ENCODE measurements at places on chromosomes 1 and 21.

DNA sequence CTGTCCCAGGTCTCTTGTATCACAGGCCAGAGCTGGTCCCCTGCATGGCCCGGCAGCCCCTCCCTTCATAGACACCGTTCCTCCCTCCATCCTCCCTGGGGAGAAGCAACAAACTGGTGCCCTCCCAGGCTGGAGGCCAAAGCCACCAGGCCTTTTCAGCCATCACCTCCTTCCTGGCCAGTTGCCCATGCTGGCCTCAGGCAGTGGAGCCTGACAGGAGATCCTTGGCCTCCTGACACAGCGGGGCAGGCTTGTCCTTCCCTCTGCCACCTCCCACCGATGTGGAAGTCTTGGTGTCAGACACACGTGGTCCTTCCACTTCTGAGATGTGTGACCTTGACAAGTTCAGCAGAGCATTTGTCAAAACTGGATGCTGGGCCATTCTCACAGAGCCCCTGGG lies 206.0 kb downstream of the HIVEP3 start:
- no peak for DNase-seq

GRCh38 chr1:169508432-169509338 lies 22.9 kb upstream of the SLC19A2 start:
- DNase-seq, result no peak

- DNase-seq, result peak; percentile 33
These were observed 332.1 kb downstream of the RRAGC start for GRCh38 chr1:38527373-38527966.

DNA sequence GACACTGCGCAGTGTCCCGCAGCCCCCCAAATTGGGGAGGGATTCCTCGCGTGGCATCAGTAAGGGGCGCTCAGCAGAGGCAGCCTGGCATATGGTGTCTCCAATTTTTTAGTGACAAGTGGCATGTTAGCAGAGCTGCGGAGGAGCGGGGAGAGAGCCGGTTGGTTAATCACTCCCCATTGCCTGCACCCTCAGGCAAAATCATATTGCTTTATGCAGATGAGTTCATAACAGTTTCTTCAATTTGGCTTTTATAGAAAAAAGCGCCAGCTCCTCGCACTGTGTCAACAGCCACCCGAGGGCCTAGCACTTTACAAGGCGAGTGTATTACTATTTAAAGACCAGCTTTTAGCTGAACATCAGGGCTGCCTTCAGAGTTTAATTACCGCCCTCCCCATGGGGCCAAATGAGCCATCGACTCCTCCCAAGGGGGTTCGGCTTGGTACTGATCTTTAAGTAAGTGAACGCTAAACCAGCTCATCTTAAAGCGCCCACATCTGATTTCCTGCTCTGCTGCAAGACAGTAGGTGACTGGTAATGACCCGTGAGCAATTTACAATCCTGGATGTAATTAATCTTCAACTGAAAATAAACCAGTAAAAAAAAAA lies 298.9 kb downstream of the DSCAM start:
- DNase-seq, result no peak

- no peak for DNase-seq
These were observed 1600.6 kb upstream of the B3GALT2 start for GRCh38 chr1:194787001-194787400.

DNA sequence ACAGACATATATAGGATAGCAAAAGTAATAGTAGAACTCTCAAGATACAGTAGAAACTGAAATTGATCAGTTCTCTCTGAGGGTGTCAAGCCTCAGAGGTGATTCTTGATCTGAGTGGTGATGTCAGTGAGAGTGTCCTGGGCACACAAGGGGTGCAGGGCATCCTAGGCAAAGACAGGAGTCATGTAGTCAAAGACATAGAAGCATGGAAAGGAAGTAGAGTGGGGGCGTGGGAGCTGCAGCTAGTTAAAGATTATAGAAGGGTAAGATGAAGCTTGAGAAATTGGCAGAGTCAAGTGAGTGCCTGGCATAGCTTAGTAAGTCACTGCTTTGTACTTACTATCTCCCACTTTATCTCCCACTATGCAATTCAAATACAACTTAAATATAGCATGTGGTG lies 22.8 kb downstream of the CDC7 start:
- no peak for DNase-seq

DNA sequence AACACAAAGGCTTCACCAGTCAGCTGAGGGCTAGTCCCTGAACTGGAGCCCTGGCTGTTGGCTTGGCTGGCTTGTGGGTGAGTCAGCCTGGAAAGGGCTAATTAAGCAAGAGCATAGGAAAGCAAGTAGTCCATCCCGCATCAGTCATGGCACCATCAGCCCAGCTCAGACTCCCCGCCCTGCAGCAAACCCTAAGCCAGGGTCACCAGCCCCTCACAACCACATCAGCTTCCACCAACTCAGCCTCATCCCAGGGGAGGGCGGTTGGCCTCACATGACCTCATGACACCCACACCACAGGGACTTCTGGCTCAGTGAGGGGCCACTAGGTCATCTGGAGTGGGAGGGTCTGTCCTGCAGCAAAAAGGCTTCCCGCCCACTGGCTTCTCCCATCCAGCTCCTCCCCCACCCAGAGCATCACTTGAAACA lies 7.0 kb upstream of the SPATC1L start:
- no peak for DNase-seq

DNA sequence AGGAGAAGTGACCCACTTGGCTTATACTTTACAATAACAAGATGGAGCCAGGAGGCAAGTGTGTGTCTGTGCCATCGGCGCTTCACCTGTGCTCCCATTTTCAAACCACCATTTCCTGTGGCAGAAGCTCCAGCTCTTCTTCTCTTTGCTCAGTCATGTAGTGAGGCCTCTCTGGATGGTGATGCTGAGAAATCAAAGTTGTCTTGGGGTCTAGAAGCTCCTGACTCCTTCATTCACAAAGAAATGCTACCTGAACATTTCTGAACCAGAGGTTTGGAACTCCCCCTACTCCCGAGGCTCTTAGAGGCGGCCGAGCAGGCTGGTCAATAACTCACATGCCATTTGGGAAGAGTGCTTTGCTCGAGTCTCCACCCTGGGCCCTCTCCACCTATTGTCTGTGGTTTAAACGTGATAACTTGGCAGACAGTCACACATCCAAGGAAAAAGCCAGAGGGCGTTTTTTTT lies 18.0 kb downstream of the SLAMF1 start:
- no peak for DNase-seq

- DNase-seq, result no peak
These were observed 147.2 kb downstream of the CHD1L start for GRCh38 chr1:147389532-147390184.

- DNase-seq, result no peak
These were observed 18.7 kb upstream of the SPOCD1 start for GRCh38 chr1:31834501-31834900.

DNA sequence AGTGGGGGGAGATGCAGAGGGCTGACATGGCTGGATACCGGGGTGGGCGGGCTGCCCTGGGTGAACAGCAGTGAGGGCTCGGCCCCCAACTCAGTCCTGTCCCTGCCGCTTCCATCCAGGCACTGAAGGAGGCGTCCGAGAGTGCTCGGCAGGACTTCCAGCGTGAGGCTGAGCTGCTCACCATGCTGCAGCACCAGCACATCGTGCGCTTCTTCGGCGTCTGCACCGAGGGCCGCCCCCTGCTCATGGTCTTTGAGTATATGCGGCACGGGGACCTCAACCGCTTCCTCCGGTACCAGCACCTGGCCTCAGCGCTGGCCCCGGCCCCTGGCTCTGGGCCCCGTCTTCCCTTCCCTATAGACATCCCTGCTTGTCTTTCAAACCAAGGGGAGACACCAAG lies 15.6 kb downstream of the NTRK1 start:
- no peak for DNase-seq

DNA sequence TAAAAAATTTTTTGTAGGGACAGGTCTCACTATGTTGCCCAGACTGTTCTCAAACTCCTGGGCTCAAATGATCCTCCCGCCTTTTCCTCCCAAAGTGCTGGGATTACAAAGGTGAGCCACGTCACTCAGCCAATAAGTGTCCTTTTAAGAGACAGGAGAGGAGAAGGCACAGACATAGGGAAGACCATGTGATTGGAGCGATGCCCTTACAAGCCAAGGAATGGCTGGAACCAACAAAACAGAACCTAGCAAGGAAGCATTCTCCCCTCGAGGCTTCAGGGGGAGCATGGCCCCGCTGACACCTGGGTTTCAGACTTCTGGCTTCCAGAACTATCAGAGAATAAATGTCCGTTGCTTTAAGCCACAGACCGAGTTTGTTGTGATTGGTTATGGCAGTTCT lies 37.0 kb downstream of the NDUFS5 start:
- no peak for DNase-seq

DNA sequence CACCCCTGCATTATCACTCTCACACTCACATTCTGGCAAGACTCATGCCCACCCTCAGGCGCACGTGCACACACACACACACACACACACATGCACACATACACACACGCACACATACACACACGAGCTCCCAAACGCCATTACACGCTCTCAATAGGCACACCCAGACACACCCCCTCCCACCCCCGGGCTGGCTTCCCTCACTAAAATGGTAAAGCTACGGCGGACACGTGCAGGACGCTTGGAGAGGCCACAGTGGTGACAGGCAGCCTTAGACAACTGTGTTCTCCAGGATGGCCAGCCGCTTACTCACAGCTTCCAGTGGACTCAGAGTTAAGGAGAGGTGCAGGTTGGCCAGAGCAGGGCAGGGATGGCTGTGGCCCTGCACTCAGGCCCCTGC lies 10.1 kb downstream of the MATN1 start:
- no peak for DNase-seq

DNA sequence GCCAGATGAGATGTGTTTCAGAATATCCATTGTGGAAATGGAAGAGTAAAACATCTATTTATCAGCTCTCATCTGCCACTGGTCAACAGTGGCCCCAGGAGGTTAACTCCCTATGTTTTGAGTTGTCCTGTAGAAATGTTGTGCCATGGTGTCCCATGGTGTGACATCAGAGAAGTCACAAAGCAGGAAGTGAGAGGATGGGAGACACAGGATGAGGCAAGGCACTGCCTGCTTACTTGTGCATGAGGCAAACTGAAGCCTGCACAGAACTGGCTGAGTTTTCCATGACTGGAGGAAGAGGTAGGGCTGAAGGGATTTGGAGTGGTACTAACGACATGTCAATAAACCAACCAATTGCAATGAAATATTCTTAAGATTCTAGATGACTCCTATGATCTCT lies 131.5 kb upstream of the ZNF644 start:
- DNase-seq, result no peak

DNA sequence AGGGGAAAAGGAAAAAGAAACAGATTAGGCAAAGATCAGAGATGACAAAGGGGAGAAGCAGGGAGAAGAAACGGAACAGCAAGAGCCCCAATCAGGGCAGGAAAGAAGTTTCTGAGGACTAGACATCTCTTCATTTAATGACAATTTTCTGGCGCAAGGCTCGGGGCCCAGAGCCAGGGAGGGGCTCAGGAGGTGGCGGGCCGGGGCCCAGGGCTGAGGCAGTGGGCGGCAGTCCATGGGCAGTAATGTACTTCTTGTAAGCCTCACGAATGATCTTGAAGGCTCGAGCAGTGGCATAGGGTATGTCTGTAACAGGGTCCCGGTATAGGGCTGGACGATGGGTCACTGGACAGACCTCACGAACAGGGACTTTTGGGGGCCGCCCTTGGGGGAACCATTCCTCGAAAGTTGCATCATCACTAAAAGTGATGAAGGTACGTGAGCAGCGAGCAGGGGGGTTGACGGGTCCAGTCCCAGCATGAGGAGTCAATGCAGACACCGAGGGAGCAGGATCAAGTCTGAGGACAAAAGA lies 799 bp upstream of the TMOD4 start:
- no peak for DNase-seq

DNA sequence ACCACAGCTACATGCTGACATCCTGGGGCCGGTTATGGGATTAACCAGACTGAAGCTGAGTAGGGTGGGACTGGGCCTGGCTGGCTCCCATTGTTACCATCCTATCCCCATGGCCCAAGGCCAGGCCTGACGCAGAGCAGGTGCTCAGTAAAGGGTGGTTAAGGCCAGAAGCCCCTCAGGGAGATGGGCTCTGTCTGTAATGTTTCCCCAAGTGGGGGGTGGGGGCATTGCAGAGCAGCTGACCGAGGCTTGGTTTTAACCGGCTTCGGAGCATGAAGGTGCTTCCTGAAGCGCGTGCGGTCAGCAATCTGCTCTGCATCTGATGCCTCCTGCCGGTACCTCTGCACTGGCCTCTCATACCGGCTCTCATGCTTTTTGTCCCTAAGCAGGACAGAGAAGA lies 83.4 kb upstream of the ACTL8 start:
- DNase-seq, result no peak

GRCh38 chr1:166221316-166221715 lies 54.5 kb upstream of the FAM78B start:
- DNase-seq, result no peak

- no peak for DNase-seq
These were observed 16.2 kb downstream of the SYF2 start for GRCh38 chr1:25216123-25216522.

DNA sequence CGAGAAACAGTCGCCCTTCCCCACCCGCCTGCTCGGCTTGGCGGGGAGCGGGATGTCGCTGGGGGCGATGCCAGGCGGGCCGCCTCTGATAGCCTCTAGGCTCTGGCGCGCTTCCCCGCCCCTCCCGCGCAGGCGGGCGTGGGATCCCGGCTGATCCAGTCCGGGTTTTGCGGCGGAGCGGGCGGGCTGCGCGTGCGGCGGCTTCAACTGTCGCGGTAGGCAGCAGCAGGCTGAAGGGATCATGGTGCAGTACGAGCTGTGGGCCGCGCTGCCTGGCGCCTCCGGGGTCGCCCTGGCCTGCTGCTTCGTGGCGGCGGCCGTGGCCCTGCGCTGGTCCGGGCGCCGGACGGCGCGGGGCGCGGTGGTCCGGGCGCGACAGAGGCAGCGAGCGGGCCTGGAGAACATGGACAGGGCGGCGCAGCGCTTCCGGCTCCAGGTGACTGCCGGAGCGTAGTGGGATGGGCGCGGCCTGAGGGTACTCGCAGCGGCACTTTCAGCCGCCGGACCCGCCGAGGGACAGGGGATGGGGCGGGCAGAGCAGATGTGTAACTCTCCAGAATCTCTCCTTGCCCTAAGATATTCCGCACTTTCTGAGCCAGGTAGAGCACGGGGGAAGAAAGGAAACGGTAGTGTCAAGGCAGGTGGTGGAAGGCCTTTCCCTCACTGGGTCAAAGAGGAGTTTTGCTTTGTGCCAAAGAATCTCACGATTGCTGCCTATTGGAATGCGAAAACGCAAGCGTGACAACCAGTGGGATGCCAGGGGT lies at the start of gene FAAH:
Gene FAAH (plus strand): TSS at position 210 of the 764 bp plus-strand sequence. CDS start 32 bp downstream, at position 242.
- peak; percentile 40 for DNase-seq

GRCh38 chr1:175864625-175865024 lies 121.2 kb upstream of the TNR start:
- DNase-seq, result no peak
